ENCODE measurements at places on chromosomes 5 and 9.
A peak's percentile ranks its signal among the peaks of the same experiment; 100 is the strongest.

DNA sequence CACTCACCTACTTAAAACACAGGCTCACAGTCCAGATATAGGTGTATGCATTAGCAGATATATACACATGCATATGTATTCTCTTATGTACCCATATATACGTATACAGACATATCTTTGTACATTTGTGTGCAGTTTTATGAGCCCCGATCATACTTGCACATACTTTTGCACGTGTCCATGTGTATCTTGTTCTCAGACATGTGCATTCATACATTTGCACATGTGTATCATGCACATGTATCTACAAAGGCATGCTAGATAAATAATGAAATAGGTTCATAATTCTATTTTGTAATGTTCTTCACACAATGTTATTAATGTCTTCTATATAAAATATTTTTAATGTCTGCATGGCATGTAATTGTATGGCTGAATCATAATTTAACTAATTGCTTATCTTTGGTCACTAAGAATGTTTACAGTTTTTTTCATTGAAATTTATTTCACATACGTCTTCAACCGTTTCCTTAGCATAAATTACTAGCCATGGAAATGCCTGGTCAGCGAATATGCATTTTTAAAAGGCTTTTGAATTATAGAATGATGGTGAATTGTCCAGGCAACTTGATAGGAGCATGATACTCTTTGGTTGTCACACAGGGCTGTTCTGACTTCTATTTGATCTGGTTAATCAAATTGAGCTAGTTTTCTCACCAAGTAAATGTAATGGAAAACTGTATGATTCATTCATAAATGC is 2.6 kb downstream of the NDFIP1 start:
- no peak for DNase-seq

DNA sequence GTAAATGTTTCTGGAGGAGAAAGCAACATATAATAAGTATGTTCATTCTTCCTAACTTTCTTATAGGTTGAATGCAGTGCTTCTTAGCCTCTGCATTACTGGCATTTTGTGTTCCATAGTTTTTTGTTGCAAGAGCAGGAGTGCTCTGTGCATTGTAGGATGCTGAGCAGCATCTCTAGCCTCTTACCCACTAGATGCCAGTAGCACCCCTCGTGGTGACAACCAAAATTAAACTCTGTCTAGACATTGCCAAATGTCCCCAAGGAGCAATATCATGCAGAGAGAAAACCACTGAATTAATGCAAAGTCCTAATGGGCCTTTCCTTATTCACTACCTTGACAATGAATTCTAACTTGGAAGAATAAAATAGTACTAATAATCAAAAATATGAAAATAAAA is 147.0 kb downstream of the GLIS3 start:
- DNase-seq = no peak

GRCh38 chr9:108017671-108018070 is 528.1 kb upstream of the KLF4 start:
- no peak for DNase-seq

- DNase-seq = no peak
Measured at GRCh38 chr9:8916771-8917170, 1117.2 kb upstream of the DMAC1 start.

DNA sequence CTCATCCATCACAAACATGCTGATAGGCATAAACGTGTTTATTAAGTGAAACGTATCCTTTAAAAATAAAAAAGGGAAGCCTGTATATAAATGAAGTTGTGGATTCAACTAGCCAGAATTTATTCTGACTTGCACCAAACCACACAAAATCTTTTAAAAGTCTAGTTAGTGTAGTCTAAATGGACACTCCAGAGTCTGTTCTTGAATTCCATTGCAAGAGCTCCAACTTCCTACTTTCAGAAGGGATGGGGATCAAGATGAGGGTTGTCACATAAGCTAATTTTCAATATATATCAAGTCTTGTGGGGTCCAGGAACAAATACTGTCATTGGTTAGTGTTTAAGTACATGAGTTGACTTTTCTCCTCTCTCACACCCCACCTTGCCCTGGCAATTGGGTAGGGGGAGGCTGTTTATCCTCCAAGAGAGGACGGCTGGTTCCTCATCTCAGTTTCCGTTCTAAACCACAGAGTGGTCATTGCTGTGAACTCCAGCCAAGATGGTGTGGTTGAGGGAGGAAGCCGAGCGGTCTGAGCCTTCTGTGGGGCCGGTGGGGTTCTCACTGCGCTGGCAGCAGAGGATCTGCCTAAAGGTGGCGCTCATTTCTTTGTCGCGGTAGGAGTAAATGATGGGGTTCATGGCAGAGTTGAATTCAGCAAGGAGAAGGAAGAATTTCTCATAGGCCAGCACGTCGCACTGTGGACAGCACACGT is 163.2 kb downstream of the LPAR1 start:
- DNase-seq = no peak

DNA sequence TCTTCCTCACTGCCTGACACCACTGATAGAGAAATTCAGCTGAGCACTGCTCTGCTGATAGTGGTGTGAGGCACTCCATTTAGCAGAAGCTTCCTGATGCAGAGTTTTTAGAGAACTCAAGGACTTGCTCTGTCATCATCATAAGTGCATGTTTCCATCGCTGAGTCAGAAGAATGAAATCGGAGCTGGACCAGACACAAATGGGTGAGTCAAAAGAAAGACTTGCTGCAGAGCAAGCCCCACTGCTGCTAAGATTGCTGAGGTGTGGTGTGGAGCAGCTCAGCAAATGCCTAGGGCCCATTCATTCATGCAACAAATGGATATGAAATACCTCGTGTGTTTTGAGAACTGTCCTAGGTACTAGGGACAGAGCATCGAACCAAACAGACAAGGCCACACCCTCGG is 410.2 kb upstream of the SLC30A5 start:
- DNase-seq = no peak

DNA sequence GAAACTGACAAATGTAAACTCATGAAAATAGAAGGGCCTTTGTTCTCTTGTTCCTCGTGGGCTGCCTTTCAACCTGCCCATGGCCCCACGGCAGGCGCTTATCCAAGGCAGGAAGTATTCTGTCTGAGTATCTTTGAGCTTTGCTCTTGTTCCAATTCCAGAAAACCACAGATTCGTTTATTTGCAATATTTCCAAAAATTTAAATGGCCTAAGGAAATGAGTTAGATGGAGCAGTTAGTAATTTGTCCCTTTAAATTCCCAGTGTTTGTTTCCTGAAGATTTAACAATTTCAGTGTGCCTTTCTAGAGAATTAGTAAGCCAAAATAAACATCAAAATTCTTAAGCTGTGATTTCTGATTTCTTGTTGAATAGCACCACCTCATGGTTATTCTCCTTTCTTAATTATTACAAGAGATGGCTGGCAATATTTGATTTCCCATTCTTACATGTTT is 299.4 kb upstream of the RASA1 start:
- no peak for DNase-seq

GRCh38 chr9:124941679-124942561 is 1.0 kb upstream of the GOLGA1 start:
- DNase-seq = peak; percentile 67

DNA sequence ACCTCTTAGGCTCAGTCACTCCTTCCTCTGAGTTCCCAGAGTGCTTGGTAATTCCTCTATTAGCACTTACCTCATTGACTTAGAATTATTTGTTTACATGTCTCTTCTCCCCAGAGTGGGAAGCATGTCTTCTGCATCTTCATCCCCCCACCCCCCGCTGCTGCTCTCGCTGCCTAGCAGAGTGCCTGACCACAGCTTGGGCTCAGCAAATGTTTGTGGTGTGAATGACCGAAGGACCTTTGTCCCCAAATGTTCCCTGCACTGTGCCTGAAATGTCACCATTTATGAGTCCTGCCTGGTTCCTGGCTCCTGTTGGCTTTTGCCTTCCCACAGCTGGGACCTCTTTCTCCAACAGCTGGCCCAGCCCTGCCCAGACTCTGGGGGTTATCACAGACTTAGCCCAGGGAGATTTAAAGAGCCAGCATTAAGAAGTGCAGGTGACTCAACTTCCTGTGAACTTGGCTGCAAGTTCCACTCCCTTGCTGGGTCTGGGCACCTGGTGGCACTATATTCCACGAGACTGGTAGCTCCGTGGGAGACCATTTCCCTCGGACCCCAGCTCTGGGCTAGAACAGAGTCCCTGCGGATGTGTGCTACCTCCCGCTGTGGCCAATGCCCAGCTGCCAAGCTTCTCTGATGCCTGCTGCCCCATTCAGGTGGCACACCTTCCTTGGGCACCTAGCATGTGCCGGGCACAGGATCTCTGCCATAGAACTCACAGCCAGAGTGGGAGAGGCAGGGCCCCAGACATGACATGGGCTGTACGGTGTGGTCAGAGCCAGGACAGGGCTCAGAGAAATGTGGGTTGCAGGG is 1.8 kb upstream of the HMCN2 start:
- no peak for DNase-seq

DNA sequence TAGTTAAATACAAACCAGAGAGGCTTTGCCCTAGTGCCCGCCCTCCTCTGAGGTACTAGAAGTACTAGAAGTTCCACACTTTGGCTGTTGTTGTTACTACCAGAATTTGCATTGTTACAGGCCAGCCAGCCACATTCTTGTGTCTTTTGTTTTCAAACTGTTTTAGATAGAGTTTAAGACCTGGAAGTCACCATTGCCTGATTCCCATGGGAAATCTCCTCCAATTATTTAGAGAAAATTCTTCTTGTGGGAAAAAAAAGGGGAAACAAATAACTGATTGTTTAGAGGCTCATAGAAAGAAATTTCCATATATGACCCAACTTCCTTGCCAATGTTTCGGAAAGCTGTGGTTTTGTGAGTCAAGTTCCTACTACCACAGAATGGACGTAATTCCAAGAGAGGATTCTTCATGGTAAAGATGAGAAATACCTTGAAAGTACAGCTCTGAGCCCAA is 252.2 kb downstream of the GOLPH3 start:
- no peak for DNase-seq

DNA sequence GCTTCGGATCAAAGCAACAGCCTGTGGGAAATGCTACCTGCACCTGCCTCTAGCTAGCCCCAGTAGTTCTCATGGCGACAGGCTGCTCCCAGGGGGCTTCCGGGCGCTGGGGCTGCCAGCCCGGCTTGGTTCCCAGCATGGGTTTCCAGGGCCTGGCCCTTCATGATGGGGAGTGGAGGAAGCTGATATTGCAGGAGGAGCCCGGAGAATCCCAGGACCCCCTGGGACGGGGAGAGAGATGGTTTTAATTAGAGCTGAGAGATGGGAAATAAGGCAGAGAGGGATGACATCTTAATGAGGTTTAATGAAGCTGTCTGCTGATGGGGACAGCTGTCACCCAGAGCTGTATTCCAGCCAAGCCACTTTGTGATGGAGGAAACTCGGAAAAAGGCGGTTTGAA is 78.6 kb downstream of the CFAP77 start:
- no peak for DNase-seq

- DNase-seq = no peak
Measured at GRCh38 chr5:116265471-116265870, 180.6 kb downstream of the COMMD10 start.

DNA sequence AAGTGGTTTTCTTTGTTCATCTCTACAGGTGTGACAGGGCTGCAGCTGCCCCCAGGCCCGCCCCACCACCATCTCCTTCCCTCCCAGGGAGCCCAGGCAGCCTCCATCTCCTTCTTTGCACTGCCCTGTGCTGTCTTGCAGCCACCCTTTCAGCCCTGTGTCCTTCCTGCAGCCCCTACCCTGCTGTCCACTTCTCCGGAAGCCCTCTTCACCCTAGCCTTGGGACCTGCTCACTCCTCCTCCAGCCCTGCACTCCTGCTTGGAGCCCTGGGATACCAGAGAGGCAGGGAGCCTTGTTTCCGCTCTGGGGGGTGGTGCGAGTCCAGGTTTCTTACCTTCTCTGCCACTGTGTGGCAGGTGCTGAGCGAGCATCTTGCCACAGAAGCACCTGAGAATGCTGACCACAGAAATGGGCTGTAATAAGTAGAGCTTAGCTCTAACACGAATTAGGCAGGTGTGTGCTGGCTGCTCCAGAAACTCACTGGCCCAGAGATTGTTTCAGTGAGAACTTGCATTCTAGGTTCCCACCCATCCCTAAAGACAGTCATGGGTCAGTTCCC is 51.3 kb upstream of the GADD45G start:
- DNase-seq = no peak

- DNase-seq = no peak
Measured at GRCh38 chr5:81202655-81203054, 30.5 kb upstream of the CKMT2 start.

- DNase-seq = no peak
Measured at GRCh38 chr9:86355814-86356213, 1.6 kb upstream of the TUT7 start.

DNA sequence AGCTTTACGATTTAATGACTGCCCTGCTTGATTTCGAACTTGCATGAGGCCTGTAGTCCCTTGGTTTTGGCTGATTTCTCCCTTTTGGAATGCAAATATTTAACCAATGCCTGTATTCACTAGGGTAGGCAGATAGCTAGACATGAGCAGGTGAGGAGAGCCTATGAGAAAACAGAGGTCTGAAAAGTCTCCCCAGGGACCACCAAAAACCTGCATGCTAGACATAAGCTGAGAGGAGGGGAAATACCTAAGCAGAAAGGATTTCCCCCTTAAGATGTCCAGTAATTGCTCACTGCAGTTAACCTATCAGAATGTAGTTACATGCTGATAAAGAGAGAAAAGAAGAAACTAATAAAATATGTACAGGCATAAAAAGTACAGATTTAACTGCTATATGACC is 667.4 kb upstream of the SEMA6A start:
- no peak for DNase-seq

DNA sequence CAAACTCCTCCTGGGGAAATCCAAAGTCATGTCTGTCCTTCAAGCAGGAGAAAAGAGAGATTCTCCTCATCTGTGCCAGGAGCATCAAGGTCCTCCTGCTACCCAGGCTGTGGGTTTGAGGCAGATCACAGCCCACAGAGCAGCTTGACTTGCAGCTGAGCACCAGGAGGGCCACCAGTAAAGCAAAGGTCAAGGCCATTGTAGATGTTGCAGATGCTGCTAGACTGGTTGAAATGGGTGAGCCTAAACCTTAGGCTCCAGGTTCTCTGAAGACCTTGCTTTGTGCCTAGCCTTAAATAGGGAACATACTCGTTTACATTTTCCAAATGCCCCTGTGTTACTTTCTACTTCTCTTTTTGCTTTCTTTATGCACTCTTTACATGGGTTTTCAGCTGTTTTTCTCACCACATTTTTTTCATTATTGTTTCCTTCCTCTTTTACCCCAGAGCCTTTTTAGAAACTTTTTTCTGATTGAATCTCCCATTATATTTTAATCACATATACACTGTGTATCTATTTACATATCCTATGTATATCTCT is at the start of gene IFNA2:
TSS of gene IFNA2 (minus strand) at position 268 of the 540 bp plus-strand sequence. CDS start at position 199, 69 bp downstream.
- no peak for DNase-seq

GRCh38 chr5:101866473-101866872 is 429.6 kb downstream of the SLCO4C1 start:
- DNase-seq = no peak

- no peak for DNase-seq
Measured at GRCh38 chr9:114813717-114814418, 8.0 kb upstream of the TNFSF15 start.

- no peak for DNase-seq
Measured at GRCh38 chr5:168151041-168151440, 140.4 kb upstream of the WWC1 start.

DNA sequence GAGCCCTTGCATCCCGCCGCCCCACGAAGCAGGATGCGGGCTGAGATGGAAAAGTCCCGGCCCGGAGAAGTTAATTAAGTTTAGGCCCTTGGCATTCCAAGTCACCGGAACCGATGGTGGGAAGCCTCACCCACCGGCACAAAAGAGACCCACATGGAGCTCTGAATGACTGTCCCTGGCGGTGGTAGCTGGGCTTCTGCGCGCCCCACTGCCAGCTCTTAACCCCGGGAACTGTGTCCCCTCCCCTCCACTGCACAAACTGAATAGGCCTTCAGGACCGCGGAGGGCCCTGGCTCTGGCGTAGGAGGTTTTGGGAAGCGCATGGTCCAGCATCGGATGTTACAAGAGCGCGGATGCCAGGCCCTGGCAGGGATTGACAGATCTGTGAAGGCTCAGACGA is 291.1 kb upstream of the TUT7 start:
- DNase-seq = no peak
